Pons (tissue), 1 donor: ENCODE measurements at places on chromosomes 3 and 15.

GRCh38 chr15:46280762-46281542, 646.1 kb downstream of the SQOR start:
- no peak for DNase-seq

DNA sequence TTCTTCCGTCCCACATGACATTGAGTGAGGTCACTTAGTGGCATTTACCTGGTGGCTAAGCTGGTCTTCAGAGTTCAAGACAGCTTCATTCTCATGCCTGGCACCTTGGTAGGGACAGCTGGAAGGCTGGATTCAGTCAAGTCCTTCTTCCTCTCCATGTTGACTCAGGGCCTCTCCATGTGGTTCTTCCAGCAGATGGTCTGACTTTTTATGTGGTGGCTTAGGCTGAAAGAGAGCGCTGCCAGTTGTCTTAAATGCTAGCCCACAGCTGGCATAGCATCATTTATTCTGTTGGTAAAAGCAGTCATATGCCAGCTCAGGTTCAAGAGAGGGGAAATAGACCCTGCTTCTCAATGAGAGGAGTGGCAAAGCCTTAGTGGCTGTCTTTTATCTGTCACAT, 53.0 kb upstream of the CTDSPL start:
- no peak for DNase-seq

DNA sequence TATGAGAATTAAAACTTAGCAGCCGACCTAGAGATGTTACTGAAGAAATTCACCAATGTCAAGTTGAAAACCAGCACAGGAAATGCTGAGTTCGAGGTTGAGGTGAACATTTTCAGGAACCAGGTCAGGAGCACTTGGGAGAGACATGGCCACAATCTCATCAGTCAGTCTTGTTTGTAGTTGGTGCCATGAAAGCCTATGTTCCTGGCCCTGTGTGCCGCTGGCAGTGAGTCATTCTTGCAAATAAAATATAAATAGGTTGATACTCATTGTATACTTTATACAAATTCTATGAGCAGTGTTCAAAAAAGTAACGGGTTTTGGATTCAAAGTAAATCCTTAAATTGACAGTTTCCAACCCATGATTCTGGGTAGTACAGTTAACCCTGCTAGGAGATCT, 1.5 kb upstream of the FSIP1 start:
- DNase-seq, result no peak

- DNase-seq, result no peak
These were observed 145.6 kb downstream of the LSAMP start for GRCh38 chr3:116299646-116300081.

GRCh38 chr3:139098391-139098790, 53.7 kb upstream of the PRR23C start:
- DNase-seq, result no peak

DNA sequence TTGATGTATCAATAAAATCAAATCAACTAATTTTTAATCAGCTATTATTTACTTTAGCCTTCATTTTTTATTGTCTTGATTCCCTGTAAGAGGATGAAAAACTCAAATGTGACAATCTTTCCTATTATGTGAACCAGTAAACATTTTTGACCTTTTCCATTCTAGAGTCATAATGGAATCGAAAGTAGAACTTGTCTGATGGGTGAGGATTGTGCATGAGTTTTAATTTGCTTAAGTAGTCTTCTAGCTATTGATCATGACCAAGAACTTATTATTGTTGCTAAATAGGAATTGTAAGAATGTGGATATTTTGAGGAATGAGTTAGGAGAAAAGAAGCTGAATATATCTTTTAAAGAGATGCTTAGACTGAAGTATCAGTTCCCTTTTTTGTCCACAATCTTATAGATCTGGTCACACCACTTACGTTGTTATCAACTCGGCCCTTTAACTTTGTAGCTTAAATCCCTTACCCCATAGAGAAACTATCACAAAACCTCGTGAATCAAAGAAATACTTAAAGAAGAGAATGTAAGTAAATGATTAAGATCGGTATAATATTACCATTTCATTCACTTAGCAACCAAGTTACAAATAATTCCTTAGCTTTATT, 147.3 kb downstream of the TP63 start:
- no peak for DNase-seq

GRCh38 chr3:188577539-188577938, 423.6 kb downstream of the LPP start:
- DNase-seq, result no peak

GRCh38 chr15:78536134-78536533, 4.1 kb upstream of the PSMA4 start:
- DNase-seq, result no peak

DNA sequence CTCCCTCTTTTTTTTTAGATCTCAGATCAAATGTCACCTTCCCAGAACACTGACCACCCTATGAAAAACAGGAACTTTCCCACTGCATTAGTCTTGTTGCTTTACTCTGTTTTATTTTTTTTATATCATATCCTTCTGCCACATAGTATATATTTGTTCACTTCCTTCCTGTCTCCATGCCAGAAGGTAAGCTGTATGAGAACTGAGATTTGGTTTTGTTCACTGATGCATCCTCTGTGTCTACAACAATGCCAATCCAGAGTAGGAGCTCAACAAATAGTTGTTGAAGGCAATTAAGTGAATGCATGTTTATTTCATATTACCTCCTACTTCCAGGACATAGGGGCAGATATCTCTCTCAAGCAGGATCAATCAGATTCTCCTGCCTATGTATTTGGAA, 114.4 kb downstream of the TPRG1 start:
- DNase-seq, result no peak

GRCh38 chr3:117853923-117854668, 1144.5 kb downstream of the TUSC7 start:
- DNase-seq, result no peak
